ENCODE measurements at places on chromosomes 1 and 21.

GRCh38 chr1:176932114-176933104 is 232.1 kb downstream of the ASTN1 start:
- no peak for DNase-seq

GRCh38 chr1:46280092-46280491 is 23.3 kb downstream of the LRRC41 start:
- no peak for DNase-seq

GRCh38 chr21:39014747-39015146 is 168.5 kb downstream of the PSMG1 start:
- DNase-seq, result no peak

GRCh38 chr1:154329551-154330131 is 4.3 kb downstream of the ATP8B2 start:
- no peak for DNase-seq

- DNase-seq, result no peak
These were observed 26.4 kb downstream of the CHI3L2 start for GRCh38 chr1:111253876-111254275.

DNA sequence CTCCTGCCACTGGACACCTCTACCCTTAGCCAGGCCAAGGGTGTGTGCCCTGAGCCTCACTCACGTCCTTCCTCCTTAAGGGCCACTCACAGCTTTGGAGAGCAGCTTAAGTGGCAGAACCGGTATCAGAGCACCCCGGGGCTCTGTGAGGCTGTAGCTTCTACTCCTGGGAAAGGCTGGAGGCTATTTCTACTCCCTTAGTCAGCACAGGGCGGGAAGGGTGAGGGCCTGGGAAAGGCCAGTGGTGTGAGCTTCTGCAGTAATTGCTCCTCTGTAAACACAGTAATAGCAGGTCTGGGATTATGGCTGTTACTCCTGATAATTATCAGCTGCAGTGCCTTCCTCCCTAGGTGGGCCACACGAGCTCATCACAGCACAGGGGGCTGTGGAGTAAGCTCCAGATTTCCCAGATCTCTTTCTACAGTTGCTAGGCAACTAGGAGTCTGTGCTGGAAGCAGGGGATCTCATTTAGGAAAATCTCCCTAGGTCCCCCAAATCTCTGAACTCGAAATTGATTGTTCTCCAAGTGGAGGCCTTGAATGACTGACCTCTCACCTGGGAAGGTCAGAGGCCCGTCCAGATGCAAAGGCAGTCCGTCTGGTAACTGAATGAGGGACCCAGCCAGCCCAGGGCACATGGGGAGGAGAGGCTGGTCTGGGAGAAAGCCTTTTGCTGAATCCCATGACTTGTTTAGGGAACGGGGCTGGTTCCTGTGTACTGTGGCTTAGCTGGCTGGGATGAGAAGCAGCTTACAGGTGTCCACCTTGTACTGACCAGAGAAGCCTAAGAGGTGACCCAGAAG is 29.3 kb downstream of the IER5 start:
- no peak for DNase-seq

DNA sequence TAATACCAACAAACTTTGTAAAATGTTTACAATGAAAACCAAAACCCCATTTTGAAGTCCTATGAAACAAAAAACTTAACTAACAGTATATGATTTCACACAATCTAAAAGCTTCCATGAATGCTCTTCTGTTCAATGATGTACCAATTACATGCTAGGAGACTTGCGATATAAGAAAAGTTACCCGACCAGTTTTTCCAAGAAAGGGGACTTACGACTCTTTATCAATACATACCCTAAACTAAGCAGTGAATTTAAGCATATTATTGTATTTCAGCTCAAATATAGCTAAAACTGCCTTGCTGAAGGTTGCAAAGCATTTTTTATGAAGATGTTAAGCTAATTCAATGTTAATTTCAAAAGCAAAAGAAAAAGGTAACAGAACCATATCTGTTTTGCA is 15.6 kb downstream of the SSX2IP start:
- no peak for DNase-seq
